Activated CD4-positive, alpha-beta T cell treated with anti-CD3 and anti-CD28 coated beads for 4 hours (primary cell): ENCODE measurements at places on chromosomes 12 and 14.

- no peak for DNase-seq
Observed at GRCh38 chr12:47236109-47236714, 156.5 kb upstream of the AMIGO2 start.

DNA sequence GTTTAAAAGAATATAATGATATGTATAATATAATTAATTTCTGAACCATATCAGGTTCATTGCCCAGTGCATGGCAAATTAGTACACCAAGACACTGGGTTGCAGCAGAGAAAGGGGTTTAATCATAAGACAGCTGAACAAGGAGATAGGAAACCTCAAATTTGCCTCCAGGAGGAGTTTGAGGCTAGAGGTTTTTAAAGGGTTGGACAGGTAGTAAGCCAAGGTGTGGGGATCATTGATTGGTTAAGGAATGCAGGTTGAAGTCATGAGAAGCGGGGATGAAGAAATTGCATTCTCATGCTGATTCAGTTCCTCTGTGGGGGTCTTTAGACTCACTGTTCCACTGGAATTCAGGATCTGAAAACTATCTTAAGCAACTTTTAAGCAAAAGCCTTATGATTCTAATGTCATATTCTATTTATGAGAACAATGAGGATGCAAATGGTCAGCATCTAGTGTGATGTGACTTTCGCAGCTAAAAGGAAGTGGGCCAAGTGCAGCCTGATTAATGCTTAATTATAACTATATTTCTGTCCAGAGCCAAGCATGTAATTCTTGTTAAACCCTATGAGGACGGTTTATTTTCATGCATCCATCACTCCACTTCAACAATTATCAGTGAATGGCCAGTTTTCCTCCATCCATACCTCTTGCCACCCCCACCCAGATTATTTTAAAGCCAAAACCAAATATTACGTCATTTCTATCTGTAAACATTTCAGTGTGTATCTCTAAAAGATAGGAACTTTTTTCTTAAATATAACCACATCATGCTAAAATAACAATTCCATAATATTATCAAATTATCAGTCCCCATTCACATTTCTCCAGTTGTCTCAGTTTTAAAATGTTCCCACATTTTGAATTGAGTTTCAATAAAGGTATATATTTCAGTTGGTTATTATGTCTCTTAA, 14.9 kb downstream of the RNF212B start:
- DNase-seq: no peak

- DNase-seq: no peak
Observed at GRCh38 chr12:56626701-56627100, 3.4 kb downstream of the BAZ2A start.

DNA sequence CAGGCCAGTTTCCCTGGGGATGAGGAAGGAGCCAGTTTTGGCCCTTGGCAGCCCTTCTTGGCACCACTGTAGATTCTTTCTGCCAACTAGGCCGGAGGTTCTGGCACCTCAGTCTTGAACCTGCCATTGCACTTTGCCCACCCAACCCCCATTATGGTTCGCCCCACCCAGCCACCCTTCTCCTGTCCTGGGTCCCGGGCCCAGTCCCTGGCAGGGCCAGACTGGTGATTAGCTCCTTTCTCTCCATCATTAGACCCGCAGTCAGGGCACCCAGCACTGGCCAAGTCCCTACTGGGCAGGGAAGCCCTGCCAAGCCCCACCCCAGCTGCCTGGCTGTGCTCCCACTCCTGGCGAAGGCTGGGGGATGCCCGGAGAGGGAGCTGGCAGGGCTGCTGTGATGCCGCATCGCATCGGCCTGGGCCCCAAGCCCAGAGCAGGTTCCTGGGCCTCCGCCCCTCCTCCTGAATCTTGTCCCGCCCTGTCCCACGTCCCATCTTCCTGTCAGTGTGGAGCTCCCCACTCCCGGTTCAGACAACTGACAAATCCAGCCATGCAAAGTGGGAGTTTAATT, 9.8 kb downstream of the FAM222A start:
- DNase-seq: no peak

DNA sequence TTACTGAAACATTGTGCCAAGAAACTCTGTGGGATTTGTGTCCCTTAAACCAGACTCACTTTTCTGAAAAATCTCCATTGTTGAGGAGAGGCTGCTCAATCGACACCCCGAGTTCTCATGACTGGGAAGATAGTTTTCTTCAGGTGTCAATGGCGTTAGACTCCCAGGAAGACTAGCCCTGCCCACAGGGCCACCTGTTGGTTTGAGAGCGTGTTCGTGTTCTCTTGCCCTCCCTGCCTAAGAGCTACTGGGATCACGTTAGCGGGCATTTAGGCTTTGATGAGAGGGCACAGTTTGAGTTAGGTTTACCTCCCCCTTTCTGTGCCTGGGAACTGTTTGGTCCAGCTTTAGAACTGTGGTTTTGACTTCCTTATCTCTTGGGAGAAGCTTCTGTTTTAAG, 10.7 kb upstream of the UNC119B start:
- DNase-seq: no peak
